Stimulated activated CD8-positive, alpha-beta memory T cell treated with anti-CD3 and anti-CD28 coated beads, Interleukin-15, amount 100 ng/mL, for 48 hours (primary cell): ENCODE measurements at places on chromosomes 16 and 17.

DNA sequence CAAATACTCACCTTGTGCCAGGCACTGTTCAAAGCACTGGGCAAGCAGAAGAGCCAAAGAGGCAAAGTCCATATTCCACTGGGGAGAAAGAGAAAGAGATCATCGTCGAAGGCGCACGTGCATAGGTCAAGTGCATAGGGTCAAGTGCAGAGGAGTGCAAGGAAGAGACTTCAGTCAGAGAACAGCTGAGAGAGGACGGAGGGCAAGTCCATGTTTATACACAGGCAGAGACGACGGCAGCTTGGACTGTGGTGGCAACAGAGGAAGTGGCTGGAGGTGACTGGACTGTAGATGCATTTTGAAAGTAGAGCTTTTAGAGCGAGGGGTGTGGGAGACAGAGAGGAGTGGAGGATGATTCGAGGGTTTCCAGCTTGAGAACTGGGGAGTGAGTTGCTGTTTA, 74.7 kb upstream of the SDK2 start:
- DNase-seq = no peak

DNA sequence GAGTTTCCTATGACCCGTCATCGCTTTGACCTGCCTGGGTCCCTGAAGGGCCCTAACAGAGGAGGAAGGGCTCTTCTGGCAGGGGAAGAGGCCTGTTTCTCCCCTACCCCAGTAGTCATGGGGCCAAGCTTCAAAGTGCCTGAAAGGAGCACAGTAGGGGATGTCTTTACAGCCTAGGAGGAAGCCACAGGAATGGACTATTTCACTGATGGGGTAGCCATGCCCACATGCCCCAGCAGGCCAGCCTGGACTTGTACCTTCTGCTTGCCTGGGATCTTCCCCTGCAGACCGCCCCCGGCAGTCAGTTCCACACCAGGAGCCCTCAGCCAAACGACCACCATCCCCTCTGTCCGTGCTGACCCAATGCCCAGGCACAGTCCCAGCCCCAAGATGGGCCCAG, 41.8 kb upstream of the PEMT start:
- no peak for DNase-seq

DNA sequence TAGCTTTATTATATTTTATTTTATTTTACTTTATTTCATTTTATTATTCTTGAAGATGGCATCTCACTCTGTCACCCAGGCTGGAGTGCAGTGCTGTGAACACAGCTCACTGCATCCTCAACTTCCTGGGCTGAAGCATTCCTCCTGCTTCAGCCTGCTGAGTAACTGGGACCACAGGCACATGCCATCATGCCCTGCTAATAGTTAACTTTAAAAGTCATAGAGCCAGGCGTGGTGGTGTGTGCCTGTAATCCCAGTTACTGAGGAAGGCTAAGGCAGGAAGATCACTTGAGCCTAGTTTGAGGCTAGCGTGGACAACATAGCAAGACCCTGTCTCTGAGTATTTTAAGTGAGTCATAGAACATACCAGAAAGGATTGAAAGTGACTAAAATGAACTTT, 38.7 kb downstream of the ESRP2 start:
- no peak for DNase-seq

DNA sequence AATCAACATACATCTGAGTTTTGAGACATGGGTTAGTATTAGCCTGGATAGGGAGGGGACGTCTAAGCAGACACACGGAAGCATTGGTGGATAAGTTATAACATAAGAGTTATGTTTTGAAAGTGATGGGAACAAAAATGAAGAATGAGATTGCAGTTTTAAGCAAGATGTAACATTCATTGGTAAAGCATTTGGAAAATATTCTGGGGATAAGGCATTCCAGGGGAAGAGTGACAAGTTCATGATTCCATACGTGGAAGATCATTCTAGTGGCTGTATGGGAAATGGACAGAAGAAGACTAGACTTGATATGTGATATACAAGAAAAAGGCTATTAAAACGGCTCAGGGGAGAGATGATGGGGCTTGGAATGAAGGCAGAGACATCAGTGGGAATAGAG, 632.9 kb downstream of the CDH8 start:
- no peak for DNase-seq

- DNase-seq = no peak
These were observed 84.2 kb downstream of the HELZ start for GRCh38 chr17:67160791-67161190.

- DNase-seq = no peak
These were observed 51.8 kb downstream of the SMPD3 start for GRCh38 chr16:68396481-68396880.

DNA sequence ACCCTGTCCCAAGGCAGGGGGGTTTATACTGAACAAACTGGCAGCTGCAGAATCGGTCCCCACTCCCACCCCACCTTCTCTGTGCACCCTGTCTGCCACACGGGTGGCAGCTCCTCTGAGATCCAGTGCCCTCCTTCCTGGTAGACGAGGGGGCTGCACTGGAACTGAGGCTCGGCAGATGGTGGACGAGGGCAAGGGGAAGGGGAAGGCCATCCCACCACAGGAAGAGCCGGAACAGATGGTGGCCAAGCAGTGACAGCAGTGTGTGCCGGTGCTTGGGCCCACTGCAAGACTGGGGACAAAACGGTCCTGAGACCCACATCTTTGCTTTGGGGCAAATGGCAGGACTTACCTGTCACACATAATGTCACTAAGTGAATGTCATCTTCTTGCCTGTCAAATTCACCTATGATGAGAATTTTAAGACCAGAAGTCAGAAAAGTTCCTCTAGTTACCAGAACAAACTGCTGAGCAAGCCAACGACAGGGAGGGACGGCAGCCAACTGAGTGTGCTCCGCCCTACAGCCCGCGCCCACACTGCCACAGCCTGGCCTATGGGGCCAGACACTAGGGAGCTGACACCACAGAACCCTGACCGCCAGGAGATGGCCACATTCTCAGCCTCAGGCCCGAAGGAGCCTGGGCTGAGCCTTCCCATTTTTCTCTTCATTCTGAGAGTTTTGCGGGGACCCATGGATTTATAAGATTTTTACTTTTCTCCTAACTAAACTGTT, 14.4 kb downstream of the NTAN1 start:
- DNase-seq = no peak

DNA sequence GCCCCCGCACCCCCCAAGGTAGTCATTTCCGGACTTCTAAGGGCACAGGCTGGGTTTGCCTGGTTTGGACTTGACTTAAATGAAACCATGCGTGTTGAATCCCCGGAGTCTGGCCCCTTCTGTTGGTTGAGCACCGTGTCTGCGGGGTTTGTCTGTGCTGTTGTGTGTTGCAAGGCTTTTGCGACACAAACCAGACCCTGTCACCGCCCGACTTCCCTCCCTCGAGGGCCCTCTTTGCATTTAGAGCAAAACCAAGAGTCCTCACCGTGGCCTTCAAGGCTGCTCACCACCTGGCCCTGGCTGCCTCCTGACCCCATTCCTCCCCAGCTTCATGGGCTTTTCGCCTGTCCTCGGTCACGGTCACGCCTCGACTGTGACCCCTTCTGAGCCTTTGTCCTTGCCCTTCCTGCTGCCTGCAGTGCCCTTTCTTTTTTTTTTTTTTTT, 7.4 kb downstream of the CRISPLD2 start:
- no peak for DNase-seq

GRCh38 chr16:67560827-67561342, 1.4 kb upstream of the CTCF start:
- no peak for DNase-seq

GRCh38 chr17:21283482-21284318, 811 bp upstream of the MAP2K3 start:
- DNase-seq = no peak

GRCh38 chr16:56354016-56354415, 71.3 kb downstream of the AMFR start:
- no peak for DNase-seq

DNA sequence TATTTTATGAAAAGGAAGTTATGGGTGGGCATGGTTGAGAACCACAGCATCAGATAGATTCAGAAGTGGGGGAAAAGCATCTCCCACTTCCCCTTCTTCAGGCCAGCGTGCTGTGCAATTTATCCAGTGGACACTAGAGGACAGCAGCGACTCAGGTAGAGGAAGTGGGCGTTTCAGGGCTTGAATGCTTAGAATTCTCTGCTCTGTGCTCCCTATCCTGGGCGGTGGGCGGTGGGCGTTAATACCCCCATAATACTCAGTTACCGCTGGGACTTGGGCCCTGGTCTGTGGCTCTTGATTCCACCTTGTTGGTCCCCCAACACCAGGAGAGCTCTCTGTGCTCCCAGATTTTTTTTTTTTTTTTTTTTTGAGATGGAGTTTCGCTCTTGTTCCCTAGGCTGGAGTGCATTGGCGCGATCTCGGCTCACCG, 3.7 kb upstream of the LYZL6 start:
- DNase-seq = no peak

DNA sequence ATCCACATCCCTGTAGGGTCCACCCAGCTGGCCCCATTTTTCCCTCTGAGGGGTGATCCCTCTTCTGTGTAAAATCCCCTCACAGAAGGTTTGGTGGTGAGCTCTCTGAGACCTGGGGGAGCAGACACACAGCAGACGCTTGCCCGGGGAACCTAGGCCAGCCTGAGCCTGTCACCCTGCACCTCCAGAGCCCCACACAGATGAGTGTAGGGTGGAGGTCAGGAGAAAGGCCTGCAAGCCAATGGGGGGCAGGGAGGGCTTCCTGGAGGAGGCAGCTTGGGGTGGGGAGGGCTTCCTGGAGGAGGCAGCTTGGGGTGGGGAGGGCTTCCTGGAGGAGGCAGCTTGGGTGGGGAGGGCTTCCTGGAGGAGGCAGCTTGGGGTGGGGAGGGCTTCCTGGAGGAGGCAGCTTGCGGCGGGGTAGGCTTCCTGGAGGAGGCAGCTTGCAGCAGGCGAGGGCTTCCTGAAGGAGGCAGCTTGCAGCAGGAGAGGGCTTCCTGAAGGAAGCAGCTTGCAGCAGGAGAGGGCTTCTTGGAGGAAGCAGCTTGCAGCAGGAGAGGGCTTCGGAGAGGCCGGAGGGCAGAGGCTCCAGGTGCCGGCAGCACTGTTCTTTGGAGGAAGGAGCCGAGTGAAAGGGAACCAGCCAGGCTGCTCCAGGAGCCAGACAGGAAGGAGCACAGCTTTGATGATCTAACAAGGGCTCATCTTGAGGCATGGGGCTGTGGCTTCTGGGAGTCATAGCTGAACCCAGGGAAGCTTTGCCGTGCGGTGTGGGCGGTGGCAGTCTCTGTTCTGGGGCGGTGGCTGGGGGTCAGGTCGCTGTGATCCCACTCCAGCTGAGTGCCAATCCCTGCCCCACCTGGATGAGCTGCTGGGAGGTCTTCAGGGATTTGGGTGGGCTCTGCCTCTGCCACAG, 83.7 kb upstream of the ZNF469 start:
- DNase-seq = no peak

GRCh38 chr16:51383909-51384308, 232.8 kb upstream of the SALL1 start:
- DNase-seq = no peak

DNA sequence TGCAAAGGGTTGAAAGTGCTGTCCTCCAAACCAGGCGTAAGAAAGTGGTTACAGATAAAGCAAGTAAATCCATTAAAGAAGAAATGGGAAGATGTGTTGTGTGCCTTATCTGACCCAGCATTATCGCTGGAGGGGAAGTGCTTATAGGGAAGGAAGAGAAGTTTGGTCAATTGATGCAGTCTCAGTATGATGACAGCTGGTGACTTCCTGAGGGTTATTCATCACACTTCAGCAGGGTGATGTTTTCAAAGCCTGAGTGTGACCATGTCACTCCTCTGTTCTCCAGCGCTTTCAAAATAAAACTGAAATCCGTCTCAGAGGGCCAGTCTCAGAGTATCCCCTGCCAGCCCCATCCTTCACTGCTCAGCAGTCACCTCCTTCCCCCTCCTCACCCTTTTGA, 505.4 kb upstream of the RBFOX1 start:
- DNase-seq = no peak

- peak; percentile 25 for DNase-seq
These were observed 1.3 kb upstream of the TMEM92 start for GRCh38 chr17:50272711-50273653.

DNA sequence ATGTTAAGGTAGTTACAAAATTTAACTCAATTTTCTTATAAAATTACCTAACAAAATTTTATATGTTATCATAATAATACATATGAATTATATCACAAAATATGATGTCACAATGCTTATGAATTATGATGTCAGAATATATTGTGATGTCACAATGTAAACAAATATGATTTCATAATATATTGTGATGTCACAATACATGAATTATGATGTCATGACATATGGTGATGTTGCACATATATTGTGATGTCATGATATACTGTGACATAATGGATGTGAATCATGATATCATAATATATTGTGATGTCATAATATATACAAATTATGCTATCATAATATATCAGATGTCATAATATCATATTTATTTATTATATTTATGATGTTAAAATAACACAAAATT, 1879.9 kb downstream of the TP53TG3F start:
- DNase-seq = no peak

- DNase-seq = no peak
These were observed 935 bp downstream of the USP32 start for GRCh38 chr17:60390925-60391470.
